Lung microvascular endothelial cell (primary cell): ENCODE measurements at places on chromosomes 3 and 15. TPM values are rescaled to one million over a fixed set of nuclear protein-coding genes. Genes with fewer than 3 reads are reported as not detected.

XCR1 gene
- not detected in 2 replicates for total RNA-seq

GCNT3 gene
- total RNA-seq = not detected in 2 replicates

CACNA1D gene
- not detected in 2 replicates for total RNA-seq

FETUB gene
- total RNA-seq = not detected in 2 replicates

EFHB gene
- total RNA-seq = under 0.01 and 0.20 TPM in 2 replicates

RHCG gene
- total RNA-seq = not detected in 2 replicates

CD86 gene
- not detected in 2 replicates for total RNA-seq

KCNH8 gene
- not detected in 2 replicates for total RNA-seq

GABRR3 gene
- not detected in 2 replicates for total RNA-seq

HEXA gene
- 58.0 and 62.3 TPM in 2 replicates for total RNA-seq

MYL3 gene
- not detected in 2 replicates for total RNA-seq

C3orf85 gene
- total RNA-seq = not detected in 2 replicates

MORC1 gene
- total RNA-seq = not detected in 2 replicates

KLF15 gene
- 1.5 and 8.1 TPM in 2 replicates for total RNA-seq

IL12A gene
- under 0.01 and 0.44 TPM in 2 replicates for total RNA-seq

GPR156 gene
- not detected in 2 replicates for total RNA-seq
